ENCODE measurements at places on chromosomes 1 and 21.

DNA sequence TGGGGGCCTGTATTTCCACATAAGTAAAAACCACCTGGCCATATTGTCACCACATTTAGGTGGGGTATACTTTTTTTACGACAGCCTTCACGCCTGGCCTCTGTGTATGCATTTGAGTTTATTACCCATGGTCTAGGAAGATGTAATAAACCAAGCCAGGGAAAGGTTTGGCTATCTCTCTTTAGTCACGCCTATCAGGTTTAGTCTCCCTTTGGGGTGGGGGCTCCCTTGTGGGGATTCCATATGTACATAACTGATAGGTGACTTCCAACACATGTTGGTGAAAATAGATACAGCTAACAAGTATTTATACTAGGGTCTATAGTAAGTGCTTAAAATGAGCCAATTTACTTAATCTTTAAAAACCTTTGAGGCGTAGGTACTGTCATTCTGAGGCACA, 4.2 kb downstream of the YBX1 start:
- DNase-seq = no peak

GRCh38 chr21:45479691-45480675, 62.3 kb downstream of the SLC19A1 start:
- no peak for DNase-seq

DNA sequence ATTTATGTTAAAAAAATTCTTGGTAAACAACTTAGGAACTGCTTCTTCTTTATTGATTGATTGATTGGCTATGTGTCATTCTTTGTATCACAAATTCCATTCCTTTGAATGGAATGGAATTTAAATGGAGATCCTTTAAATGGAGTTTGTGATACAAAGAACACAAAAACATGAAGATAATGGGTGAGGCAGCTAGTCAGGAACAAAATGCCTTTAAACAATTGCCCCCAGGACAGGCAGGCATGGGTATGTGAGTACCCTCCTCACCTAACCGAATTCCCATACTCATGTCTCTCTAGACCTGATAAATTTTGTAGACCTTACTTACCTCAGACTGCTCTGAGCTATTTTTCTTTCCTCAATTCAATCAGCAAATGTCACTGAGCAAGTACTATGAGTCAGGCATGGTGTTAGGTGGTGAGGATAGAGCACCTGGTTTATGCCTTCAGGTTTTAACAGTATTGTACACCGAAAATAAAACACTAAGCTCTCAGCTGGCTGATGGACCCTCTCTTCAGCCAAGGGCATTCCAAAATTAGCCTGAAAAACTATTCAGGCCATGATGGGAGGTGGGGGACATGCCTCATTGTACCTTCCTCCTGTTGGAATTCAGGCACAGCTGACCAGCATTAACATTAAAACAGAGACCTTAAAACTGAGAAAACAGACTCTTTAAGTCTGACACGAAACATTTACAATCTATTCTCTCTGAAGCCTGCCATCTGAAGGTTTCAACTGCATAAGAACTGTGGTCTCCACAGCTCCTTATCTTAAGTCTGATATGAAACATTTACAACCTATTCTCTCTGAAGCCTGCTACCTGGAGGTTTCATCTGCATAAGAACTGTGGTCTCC, 58.9 kb downstream of the OLFML3 start:
- DNase-seq = no peak

- DNase-seq = no peak
These were observed 149.4 kb downstream of the RERE start for GRCh38 chr1:8667869-8668594.

- DNase-seq = no peak
These were observed 131.4 kb downstream of the HS2ST1 start for GRCh38 chr1:87045761-87046304.

DNA sequence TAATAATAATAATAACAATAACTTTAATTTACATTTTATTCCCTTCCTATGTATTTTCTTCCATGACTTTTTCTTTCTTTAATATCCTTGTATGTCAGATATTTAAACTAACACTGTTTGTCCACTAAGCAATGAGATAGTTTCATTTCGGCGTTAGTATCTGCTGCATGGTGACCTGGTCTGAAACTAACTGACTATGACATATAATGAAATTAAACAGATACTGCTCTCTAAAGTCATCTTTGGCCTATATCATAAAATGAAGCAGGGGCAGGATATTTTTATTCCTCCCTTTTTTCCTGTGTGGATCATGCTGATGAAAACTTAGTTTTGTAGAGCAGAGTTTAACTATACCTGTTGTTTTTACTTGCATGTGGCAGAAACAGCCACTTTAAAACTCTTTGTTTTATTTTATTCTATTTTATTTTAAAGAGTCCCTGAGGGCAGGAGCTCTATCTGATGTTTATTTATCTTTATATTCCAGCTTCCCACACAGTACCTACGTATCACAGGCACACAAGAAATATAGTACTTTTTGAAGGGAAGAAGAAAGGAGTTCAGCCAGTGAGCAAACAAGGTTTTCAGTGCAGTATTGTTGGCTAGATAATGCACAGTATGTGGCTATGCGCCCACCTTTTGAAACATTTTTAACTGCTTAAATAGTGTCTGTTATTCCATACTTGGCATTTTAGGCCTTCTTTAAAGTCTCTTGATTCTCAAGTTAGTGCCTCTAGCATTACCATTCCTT, 165.6 kb downstream of the PHTF1 start:
- DNase-seq = no peak

DNA sequence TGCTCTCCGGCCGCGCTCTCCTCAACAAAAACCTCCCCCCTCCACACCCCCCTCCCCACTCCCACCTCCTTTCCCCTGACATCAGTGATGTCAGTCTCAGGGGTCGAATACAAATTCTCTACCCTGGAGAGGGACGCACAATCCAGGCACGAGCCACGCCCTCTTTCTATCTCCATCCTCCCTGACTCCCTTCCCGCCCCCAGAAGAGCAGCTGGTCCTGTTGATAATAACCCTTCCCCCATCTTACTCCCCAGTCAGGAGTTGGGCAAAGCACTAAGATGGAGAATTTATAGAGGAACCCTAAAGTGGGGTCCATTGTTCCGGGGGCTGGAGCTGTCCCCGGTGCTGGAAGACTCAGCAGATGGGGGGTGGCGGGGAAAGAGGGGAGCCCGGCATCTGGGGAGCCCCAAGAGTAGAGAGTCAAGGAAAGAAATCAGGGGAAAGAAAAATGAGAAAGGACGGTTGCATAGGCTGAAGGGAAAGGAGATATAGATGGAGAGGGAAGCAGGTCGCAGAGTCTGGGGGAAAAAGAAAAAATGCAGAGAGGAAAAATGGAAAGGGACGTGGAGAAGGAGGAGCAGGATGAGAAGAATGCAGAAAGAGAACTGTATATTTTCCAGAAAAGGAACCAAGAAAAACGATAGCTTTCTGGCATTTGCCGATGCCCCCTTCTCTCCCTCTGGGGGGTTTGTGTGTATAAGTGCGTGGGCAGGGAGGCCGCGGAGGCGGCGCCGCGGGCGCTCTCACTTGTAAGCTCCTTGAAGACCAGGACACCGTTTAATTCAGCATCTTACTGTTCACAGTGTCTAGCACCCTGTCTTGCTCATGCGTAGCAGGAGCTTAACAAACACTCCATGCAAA, at the start of gene CELF3:
CELF3 (minus strand) TSS at position 33 of the 861 bp plus-strand sequence. CDS start 783 bp downstream, outside the sequence.
- DNase-seq = peak; percentile 72

DNA sequence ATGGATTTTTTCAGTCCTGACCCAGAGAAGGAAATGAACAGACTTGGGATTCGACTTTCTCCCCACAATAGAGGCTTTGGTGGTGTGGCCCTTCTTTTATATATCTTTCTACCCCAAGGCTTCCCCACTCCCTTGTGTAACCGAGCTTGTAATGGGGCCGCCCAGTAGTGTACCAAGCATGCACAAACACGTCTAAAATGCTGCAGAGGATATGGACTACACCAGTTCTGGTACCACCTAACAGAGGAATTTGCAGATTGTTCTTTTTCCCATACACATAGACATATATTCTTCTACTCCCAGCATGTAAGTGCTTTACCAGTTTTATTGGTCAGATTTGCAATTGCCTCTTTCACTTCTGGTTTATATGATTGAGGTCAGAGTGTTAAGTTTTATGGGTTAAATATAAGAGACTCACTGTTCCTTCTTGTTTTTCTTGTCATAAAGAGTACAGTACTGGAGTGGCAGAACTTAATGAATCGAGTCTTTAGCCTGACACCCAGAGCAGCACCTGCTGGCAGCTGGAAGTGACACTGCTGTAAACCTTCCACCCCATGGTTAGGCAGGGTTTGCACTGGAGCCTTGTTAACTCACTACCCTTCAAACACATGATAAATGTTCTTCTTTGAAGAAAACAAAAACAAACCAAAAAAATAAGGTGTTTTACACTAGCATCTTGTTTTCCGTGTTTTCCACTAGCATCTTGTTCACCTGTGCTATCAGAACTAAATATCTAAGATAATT, 198.6 kb downstream of the PTPRC start:
- no peak for DNase-seq

DNA sequence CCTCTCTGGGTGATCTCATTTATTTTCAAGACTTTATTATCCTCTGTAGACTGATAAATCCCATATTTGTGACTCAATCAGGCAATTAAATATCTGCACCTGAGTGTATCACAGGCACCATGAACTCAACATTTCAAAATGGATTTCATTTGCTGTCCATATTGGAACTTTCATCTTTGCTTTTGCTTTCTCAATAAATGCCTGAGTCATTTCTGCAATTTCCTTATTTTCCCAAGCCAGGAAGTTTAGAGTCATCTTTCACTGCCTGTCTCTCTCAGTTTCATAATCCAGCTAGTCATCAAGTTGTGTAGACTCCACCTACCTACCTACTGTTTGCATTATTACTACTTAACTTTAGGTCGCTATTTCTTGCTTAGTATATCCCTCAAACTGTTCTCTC, 540.9 kb downstream of the LMO4 start:
- DNase-seq = no peak

GRCh38 chr1:168338589-168339503, 58.2 kb downstream of the TBX19 start:
- DNase-seq = no peak

DNA sequence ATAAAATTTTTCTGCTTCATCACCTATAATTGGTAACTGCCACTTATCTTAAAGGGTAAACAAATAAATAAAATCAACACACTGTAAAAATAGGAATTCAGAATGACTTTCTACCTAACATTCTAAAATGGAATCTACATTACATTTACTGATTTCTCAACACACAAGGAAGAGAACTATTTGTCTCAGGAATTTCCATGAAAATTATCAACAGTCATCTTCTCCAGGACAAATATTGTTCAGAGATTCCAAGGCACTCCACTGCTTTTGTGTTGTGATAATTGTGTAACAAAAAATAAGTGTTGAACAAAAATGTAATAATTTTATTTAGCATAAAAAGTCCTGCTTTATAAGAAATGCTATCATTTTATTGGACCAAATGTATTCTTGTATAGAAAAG, 7.3 kb downstream of the ODF2L start:
- no peak for DNase-seq
